ENCODE measurements at places on chromosomes 7 and 10. TPM values are rescaled to one million over a fixed set of nuclear protein-coding genes. Genes with fewer than 3 reads are reported as not detected.

DNA sequence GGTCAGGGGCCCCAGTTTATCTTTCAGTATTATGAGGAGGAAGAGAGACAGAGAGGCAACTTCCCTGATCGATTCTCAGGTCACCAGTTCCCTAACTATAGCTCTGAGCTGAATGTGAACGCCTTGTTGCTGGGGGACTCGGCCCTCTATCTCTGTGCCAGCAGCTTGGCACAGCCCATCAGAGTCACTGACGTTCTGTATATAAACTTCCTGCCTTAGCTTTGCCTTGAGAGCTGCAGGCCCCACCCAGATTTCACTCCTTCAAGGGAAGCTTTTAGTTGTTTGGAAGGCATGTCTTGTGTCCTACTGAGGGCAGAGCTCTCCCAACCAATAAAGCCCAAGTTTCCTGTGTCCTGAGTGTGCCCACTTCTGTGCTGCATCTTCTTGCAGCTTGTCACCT, 242.5 kb upstream of the PRSS58 start:
- DNase-seq, result peak; percentile 55

Gene RBM20
- 0.80 TPM for total RNA-seq

- no peak for DNase-seq
Observed at GRCh38 chr7:103373866-103374643, 26.6 kb downstream of the PSMC2 start.

Gene TET1
- 1.1 TPM for total RNA-seq

GRCh38 chr10:130869179-130869841, 442.2 kb downstream of the TCERG1L start:
- DNase-seq, result no peak

Gene KIF11
- 31.6 TPM for total RNA-seq

GRCh38 chr10:48481385-48481784, 123.5 kb downstream of the ARHGAP22 start:
- no peak for DNase-seq

GRCh38 chr7:2812114-2812487, 32.0 kb downstream of the GNA12 start:
- no peak for DNase-seq

- no peak for DNase-seq
Observed at GRCh38 chr10:117542706-117543224, at the start of gene EMX2. EMX2 (plus strand) TSS chr10:117542746; CDS start chr10:117543268, 522 bp downstream.

DNA sequence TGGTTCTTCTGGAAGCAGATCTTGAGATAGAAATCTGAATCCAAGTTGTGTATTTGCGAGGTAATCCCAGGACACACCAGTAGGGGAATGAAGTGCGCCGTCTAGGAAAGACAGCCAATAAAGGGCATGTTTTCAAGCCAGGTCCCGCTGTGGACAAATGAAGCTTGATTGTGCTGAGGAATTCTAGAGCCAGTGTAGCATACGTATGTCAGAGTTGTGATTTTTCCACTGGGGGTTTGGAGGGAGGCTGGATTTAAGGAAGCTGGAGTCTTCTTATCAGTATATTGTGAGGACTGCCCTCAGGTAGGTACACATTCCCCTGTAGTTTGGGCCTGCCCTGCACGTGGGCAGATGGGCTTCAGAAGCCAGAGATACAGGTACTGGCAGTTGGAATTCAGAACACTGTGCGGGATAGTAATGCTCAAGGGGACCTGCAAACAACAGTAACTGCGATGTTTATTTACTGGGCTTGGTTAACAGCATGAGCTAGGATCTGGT, 50.9 kb downstream of the GALNT11 start:
- peak; percentile 68 for DNase-seq

DNA sequence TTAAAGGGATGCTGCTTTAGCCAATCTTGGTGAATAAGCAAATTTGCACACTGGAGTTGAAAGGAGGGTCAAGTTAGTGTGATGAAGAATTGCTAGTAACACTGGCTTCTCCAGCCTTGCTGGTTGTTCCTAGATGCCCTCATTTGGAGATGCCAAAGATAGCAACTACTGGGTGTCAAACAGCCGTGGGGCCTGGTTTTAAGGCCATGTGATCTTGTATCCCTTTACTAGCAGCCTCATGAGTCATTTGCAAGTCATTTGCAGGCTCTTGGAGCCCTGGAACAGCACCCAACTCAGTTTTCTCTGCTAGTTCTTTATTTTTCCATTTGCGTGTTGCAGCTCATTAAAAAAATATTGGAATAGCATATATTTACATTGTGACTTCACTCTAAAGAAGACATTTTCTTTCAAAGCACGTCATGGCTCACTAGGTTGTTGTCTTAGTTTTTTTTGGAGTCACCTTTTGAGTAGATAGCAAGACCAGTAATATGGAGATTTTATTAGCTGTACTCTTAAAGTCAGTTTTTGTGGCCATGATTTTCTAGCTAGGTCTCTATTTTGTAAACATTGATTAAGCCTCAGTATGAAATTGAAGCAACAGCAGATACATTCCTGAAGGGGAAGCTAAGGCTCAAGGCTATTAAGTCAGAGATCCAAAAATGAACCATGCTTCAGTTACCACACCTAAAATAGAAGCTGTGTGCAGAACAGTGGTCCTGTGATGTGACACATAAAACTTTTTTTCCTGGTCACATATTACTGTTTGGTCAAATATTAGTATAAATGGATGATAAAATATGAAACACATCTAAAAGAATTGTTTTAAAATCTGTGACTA, 1.3 kb downstream of the LSMEM1 start:
- DNase-seq, result no peak

GRCh38 chr10:26780793-26781601, 79.8 kb downstream of the ABI1 start:
- no peak for DNase-seq

Gene BMPER
- 1.3 TPM for total RNA-seq

DNA sequence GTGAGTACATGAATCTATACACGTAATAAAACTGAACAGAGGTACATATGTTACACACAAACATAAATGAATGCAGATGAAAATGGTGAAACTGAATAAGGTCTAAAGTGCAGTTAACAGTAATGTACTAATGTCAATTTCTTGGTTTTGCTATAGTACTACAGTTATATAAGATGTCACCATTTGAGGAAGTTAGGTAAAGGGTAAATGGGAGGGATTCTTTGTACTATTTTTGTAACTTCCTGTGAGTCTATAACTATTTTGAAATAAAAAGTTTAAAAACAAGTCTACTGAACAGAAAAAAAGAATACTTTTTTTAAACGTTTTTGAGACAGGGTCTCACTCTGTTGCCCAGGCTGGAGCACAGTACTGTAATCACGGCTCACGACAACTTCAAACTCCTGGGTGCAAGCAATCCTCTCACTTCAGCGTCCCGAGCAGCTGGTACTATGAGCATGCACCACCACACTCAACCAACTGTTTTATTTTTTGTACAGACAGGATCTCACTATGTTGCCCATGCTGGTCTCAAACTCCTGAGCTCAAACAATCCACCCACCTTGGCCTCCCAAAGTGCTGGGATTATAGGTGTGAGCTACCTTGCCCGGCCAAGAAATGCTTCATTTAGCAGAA, 71.5 kb downstream of the WAPL start:
- no peak for DNase-seq

DNA sequence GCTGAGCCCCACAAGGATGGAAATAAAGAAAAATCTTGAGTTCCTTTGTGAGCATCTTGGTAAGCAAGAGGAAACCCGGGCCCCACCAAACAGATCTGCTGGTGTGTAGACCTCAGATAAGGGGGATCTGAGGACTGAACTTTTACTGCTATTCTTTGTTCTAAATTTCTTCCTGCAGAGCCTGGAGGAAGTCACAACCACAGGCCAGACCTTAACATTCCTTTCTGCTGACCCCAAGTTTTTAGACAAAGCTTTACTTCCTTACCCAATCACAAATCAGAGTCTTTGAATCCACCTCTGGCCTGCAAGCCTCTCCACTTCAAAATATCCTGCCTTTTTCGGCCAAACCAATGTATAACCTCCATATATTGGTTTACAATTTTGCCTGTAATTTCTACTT, 352.6 kb upstream of the AUTS2 start:
- DNase-seq, result no peak

Gene MARVELD1
- 31.7 TPM for total RNA-seq

Gene C7orf33
- total RNA-seq, result not detected

- DNase-seq, result no peak
Observed at GRCh38 chr10:74645692-74646091, 180.7 kb upstream of the KAT6B start.

DNA sequence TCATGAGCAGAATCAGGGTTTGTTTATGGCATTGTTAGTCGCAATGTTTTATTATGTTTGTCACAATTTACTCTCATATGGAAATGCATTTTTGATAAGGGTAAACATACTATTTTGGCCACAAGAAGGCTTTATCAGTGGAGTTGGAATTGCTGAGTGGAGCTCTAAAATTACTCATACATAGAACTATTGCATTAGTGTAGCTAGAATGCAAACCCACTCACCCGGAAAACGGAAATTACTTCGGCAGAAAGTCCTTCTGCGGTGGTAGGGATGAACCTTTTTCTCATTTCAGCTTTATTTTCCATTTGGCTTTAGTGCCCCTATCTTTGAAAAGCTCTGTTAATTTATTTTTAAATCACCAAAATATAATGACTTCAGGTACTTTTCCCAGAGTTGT, 42.8 kb upstream of the NPY start:
- DNase-seq, result no peak

Gene RAPGEF5
- 42.2 TPM for total RNA-seq

Gene CCDC126
- total RNA-seq, result 7.6 TPM

- no peak for DNase-seq
Observed at GRCh38 chr10:42638821-42639270, 476 bp upstream of the ZNF33B start.

GRCh38 chr10:124743191-124744101, 732 bp downstream of the FAM53B start:
- peak; percentile 48 for DNase-seq

GRCh38 chr10:24383681-24384106, 174.8 kb downstream of the KIAA1217 start:
- peak; percentile 91 for DNase-seq

- no peak for DNase-seq
Observed at GRCh38 chr7:116776610-116777289, 85.6 kb upstream of the CAPZA2 start.

DNA sequence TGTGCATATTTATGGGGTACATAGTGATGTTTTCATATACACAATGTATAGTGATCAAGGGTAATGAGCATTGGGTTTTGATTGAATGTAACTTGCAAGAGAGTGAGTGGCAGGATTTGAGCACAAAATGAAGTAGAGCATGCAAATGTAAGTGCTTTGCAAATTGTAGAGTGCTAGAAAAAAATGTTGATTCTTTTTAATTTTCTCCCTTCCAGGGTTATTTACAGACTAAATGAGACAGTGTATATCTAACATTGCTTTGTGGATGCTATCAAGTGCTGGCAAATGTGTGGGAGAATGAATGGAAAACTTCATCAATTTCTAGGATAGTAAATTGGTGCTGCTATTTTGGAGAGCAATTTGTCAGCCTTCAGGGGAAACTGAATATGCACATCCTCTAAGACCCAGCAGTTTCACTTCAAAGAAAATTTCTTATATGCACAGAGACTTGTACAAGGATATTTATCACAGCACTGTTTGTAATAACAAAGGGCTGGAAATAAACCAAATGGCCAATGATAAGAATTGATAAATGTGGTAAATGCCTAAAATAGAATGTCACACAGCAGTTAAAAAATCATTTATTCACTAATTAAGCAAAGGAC, 120.6 kb upstream of the PLPP4 start:
- no peak for DNase-seq

DNA sequence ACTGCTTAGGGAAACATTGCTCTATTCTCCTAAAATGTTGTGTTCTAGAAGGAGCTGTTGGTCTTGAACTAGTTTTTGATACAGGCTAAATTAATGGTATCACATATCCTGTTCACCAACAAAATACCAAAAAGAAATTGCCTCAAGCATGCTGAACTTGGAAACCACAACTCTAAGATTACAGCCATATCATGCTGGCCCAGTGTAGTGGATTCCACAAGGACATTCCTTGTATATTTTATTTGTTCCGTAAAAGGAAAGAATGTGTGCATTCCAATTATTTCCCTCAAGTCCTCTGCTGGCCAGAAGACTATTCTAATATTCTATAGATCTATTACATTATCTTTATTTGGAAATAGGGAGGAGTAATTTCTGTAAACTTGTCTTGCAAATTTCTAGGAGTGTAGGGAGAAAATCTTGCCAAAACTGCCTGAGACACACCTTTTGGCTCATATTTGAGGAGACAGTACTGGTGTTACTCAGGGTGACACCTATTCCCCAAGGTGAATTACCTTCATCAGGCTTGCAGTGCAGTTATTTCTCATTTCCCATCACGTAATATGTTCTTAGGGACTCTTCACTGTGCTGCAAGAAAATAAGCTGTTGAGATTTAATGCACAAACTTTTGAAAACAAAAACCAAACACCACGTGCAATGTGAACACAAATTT, 1.9 kb upstream of the NEBL start:
- no peak for DNase-seq

GRCh38 chr7:150937848-150938561, 40.1 kb downstream of the KCNH2 start:
- no peak for DNase-seq

Gene HYCC1
- total RNA-seq, result 5.5 TPM

GRCh38 chr7:48806731-48807130, 117.6 kb upstream of the CDC14C start:
- no peak for DNase-seq

Gene IL6
- not detected for total RNA-seq

DNA sequence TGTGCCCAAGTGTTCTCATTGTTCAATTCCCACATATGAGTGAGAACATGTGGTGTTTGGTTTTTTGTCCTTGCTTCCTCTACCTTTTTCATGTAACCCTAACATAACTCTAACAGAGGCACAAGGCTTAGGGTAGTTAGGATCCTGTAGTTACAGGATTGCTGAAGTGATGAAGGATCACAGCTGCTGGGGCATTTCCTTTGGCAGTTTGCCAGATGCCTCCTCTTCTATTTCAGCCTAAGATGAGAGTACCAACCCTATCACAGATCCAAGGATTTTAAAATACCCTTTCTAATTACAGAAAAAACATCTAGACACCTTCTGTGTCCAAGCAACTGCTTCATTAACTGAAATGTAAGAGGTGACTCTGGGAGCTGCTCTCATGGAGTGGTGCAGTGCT, 141.7 kb upstream of the COL1A2 start:
- no peak for DNase-seq

DNA sequence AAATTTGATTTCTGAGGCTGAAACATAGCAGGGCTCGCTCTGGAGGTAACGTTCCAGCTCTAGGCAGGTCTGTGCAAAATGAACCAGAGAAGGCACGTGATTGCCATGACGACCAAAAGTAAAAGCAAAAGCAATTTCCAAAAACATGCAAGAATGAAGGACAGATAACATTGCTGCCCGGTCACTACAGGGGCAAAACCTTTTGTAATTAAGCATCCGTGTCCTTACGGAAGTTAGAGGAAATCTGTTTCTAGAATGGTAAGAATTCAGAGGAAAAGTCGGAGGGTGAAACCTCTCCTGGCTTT, 2.9 kb downstream of the KLF6 start:
- peak; percentile 35 for DNase-seq
